ENCODE measurements at places on chromosomes 5 and 9.
A peak's percentile ranks its signal among the peaks of the same experiment; 100 is the strongest.

DNA sequence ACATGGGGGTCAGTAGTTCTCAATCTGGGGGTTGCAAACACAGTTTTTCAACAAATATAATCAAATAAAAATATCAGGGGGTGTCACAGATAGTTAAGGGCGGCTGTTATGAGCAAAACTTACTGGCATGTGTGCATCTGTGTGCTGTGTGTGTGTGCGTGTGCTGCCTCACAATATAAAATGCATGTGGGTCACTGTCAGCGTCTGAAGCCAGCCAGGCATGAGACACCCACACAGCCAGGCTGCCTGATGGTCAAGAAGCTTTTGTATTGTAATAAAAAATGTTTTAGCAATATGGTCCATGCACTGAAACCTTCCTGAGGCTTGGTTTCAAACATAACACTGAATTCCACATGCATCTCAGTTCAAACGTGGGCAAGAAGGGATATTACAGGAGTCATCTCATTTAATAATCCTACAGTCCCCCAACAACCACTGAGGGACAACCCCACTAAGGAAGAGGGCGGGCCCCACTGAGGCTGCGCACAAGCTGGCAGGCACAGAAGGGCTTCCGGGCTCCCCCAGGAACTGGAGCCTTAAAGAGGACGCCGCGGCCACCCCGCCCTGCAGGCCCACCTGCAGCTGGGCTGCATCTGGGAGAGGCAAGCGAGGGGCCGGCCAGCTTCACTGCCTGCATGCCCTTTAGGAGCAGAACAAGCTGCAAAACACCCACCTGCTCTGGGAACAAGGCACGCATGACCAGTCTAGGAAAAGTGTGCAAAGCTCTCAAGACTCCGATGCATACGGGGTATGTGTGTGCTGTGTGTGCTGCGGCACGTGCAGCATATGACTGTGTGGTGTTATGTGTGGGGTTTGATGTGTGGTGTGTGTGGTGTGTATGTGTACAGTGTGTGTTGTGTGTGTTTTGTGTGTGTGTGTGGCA, 14.1 kb downstream of the SEMA4D start:
- no peak for DNase-seq

- no peak for DNase-seq
Observed at GRCh38 chr5:149438711-149439132, 59.6 kb upstream of the IL17B start.

GRCh38 chr5:80837679-80838078, 122.5 kb upstream of the RASGRF2 start:
- peak; percentile 55 for DNase-seq

DNA sequence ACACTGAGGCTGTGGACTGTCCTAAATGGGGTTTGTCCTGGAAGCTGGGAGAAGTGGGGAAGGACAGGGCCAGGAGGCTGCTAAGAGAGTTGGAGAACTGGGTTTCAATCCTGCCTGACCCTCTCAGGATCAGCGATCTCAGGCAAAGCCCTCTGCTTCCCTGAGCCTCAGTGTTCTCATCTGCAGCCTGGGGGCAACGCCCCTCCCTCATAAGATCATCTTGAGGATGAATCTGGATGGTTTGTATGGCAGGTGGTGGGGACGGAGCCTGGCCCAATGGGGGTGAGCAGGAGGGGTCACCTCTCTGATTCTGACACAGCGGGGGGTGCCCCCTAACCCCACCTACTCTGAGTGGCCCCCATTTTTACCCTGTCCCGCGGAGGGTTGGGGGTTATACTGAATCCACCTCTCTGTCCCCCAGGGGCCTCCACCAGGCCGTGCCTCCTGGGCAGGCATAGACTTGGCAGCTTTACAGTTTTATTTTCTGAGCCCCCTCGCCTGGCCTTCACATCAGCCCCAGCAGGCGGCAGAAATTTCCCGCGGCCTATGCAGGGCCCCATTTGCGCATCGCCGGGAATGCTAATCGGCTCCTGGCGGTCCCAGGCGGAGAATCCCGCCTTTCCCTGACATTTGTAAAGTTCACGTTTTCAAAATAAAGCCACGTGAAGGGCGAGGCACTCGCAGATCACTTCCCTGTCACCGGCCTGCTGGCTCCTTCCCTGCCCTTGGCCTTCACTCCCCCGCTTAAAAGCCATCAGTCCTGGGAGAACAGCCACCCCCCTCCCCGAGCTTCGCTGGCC, 17.8 kb upstream of the LAMC3 start:
- DNase-seq, result no peak

GRCh38 chr5:141121563-141121962, at the start of gene PCDHB4:
Gene PCDHB4 (plus strand): TSS chr5:141121818. CDS start chr5:141121999, 181 bp downstream.
- no peak for DNase-seq

GRCh38 chr5:72618708-72619107, 111.5 kb upstream of the ZNF366 start:
- DNase-seq, result no peak

- DNase-seq, result no peak
Observed at GRCh38 chr5:120252839-120253238, 211.3 kb upstream of the PRR16 start.

DNA sequence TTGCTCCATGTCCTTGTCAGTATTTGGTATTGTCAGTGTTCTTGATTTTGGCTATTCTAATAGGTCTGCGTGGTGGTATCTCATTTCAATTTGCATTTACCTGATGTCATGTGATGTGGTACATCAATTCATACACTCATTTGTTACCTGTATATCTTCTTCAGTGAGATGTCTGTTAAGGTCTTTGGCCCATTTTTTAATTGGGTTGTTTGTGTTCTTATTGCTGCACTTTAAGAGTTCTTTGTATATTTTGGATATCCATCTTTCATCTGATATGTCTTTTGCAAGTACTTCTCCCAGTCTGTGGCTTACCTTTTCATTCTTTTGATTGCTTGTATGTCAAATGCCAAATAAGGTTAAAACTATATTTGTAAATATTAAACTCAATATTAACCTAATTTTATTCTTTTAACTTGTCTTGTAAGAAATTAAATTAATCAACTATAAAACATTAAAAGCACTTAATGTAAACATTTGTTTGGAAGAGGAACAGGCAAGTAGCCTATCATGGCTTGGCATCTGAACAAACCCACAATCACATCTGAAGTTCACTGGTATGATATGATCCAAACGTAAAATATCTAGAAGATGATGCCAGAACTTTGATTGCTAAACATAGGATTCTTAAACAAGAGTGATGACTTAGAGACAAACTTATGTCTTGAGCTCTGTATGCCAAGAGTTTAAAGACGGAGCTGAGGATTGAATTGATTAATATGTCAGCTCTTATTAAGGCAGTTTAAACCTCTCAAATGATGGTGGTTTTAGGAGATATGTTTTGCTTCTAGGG, 587.3 kb downstream of the ANXA1 start:
- DNase-seq, result no peak

DNA sequence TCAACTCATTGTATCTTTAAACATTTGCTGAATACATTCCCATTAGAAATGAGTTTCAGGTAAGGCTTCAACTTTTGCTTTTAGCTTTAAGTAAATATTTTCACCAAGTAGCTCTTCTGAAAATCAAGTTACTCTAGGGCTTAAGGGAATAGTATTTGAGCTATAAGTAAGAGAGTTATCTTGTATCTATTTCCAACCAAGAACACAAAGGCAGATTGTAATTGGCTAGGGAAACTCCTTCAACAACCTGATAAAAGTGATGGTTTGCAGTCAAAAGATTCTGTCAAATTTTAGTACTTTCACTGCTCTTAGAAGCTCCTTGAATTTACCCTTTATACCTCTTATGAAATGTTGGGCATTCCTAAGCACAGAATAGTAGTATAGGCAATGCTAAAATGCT, 13.0 kb downstream of the ELL2 start:
- no peak for DNase-seq

- no peak for DNase-seq
Observed at GRCh38 chr9:84669013-84669287, 579 bp upstream of the NTRK2 start.

DNA sequence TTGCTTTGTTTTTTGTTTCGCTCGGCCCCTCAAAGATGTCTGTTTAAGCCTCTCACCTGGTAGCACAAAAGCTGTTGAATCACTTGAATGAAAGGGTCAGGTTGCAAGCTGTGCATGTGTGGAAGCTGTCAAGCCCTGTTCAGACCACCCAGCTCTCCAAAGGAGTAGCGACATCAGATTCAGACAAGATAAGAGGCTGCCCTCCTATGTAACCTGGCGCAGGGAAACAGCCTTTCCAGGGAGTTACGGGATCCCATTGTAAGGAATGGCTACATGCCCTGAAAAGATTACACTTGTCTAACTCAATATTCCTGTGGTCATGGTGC, 2.9 kb downstream of the FREM1 start:
- no peak for DNase-seq

DNA sequence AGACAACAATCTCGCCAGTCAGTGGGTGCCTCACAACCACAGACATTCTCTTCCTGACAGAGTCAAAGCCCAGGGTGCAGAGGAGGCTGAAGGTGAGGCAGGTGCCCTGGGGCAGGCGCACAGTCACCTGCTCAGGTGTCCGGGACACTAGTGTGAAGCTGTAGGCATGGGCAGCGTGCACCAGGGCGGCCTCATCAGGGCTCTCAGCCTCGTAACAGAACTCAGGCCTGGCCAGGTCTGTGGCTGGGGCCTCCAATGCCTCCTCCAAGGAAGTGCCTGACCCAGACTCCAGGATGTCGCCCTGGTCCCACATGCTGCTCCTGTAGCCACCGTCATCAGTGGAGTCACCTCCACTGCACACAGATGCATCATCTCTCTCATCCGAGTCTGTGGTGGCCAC, 198.7 kb downstream of the PTTG1 start:
- no peak for DNase-seq

GRCh38 chr9:38038307-38039089, 30.5 kb downstream of the SHB start:
- no peak for DNase-seq

GRCh38 chr5:167920589-167920988, 370.9 kb upstream of the WWC1 start:
- no peak for DNase-seq

- no peak for DNase-seq
Observed at GRCh38 chr9:105173306-105173705, 71.1 kb upstream of the SLC44A1 start.

- DNase-seq, result no peak
Observed at GRCh38 chr5:38468202-38468673, 88.2 kb downstream of the LIFR start.

DNA sequence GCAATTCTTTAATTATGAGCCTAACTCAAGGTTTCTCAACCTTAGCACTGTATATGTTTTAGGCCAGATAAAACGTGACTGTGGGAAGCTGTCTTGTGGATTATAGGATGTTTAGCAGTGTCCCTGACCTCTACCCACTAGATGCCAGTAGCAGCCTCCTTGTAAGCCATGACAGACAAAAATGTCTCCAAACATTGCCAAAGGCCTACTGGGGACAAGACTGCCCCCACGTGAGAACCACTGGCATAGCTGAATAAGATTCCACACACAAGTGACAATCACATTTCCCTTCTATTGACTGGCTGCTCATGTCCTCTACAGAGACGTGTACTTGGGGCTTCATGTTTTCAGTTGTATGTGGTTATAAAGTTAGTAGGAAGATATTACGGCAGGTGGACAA, 55.4 kb downstream of the GOLM1 start:
- no peak for DNase-seq

DNA sequence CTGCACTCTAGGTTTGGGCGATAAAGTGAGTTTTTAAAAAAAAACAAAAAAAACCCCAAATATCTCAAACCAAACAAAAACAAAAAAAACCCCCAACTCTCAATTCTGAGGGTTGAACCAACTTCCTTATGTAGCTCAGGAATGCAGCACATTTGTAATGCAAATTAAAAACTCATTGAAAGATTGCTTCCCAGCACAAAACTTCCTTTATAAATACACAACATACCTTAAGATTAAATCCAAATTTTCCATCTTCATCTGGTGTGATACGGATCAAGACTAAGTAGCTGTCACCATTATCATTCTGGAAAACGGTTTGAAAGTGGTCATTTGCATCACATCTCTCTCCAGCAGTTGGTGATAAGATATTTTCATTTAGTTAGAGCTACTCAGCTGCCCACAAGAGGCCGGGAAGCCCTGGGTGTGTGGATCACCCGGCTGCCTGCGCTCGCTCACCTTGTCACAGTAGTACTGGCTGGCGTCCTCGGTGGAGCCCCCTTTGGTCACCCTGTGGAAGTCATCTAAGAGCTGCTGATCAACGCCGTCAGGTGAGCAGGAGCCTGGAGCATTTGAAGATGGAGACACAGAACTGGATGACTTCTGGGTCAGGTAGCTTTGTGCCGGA, 88.2 kb downstream of the PTPN3 start:
- no peak for DNase-seq

DNA sequence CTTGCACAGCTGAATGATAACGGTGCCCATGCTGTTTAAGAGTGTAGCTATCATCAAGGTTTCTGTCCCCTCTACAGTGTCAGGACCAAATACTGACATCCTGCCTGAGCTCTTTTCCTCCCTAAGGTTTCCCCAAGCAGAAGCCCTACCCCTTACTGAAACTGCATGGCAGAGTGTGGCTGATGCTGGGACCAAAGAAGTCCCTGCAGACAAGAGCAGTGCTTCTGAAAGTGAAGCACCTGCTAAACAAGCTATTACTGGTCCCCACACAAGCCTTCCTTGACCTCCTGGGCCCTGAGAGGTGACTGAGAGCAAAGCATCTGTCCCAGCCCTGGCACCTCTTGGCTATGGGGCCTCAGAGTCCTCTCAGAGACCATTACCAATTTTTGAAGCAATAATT, 56.1 kb downstream of the CFAP90 start:
- DNase-seq, result no peak

- DNase-seq, result no peak
Observed at GRCh38 chr5:102922111-102922720, 167.1 kb downstream of the PAM start.

DNA sequence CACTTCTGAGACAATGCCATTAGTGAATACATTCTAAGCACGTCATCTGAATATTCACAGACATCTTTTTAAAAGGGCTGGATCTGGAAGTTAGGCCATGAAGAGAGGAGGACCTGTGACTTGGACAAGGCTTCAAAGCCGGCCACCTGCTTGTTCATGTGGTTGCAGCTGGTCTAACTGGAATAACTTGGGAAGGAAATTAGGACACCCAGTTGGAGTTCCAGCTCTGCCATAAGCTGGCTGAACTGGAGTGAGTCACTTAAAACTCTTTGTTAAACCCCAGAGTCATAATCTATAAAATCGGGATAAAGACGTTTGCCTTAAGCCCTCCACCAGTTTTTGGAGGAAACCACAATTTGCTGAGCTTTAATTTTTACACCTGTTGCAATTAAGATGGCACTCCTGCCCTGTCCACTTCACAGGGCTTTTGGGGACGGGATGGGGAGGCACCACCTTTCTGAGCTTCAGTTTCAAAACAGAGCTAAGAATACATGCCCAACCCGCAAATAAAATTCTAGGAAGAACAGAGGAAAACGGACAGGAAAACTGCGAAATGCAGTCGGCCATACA, 536 bp upstream of the STX17 start:
- no peak for DNase-seq

GRCh38 chr5:36450229-36451014, 148.7 kb upstream of the RANBP3L start:
- no peak for DNase-seq

Measured in NK-92 treated with Interleukin-12 subunit alpha and Interleukin-12 subunit beta, amount 100 ng/mL, for 24 hours (cell line).